CD4-positive, CD25-positive, alpha-beta regulatory T cell (primary cell): ENCODE measurements at places on chromosomes 16 and 17. TPM values are rescaled to one million over a fixed set of nuclear protein-coding genes. Genes with fewer than 3 reads are reported as not detected.

The UBE2G1 gene
- 67.9 TPM for total RNA-seq

DNA sequence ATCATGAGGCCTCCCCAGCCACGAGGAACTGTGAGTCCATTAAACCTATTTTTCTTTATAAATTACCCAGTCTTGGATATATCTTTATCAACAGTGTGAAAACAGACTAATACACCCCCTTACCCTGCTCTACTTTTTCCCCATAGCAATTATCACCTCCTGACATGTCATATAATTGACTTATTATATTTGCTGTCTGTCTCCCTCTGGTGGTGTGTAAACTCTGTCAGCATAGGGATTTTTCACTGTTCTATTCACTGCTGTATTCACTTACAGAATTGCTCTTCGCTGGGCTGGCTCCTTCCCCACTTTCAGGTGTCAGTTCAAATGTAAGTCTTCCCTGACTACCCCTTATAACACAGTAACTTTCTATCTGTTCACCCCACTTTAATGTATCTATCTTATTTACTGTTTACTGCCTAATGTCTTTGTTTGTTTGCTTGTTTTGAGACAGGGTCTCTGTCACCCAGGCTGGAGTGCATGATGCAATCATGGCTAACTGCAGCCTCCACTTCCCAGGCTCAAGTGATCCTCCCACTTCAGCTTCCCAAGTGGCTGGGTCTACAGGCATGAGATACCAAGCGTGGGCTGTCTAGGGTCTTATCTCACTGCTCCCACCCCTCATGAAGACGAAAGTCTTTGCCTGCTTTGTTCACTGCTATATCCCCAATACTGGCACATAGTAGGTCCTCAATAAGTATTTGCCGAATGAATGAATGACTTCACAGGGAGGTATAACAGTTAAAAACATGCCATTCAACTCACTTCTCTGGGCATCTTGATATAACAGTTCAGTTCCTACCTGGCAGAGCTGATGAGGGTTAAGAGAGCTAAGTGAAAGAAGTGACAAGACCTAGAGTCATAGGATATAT, 52.4 kb upstream of the CDH3 start:
- DNase-seq = peak; percentile 26

GRCh38 chr17:34721326-34721725, 141.9 kb downstream of the TMEM132E start:
- no peak for DNase-seq

GRCh38 chr17:417691-418420, 65.2 kb upstream of the RPH3AL start:
- DNase-seq = no peak

DNA sequence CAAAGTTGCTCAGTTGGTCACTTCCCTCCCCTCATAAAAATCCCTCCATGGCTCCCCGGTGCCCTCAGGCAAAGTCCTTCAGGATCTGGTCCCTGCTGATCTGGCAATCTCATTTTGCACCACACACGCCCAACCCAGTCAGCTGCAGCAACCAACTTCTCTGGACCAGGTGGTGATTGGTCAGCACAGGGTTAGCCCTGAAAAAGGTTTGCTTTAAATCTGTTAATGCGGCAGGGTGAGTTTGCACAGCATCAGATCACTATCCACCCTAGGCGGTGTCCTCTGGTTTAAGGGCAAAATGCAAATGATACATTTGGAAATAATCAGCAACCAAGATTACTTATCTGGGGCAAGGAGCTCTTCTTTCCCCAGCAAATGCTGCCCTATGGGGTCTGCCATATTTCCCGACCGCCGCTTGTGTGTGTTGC, 42.9 kb upstream of the TNRC6C start:
- DNase-seq = no peak

GRCh38 chr16:1066584-1067172, 5.9 kb upstream of the SSTR5 start:
- DNase-seq = no peak

- DNase-seq = no peak
Measured at GRCh38 chr17:65542610-65543009, 18.8 kb downstream of the AXIN2 start.

The NXPH3 gene
- not detected for total RNA-seq

DNA sequence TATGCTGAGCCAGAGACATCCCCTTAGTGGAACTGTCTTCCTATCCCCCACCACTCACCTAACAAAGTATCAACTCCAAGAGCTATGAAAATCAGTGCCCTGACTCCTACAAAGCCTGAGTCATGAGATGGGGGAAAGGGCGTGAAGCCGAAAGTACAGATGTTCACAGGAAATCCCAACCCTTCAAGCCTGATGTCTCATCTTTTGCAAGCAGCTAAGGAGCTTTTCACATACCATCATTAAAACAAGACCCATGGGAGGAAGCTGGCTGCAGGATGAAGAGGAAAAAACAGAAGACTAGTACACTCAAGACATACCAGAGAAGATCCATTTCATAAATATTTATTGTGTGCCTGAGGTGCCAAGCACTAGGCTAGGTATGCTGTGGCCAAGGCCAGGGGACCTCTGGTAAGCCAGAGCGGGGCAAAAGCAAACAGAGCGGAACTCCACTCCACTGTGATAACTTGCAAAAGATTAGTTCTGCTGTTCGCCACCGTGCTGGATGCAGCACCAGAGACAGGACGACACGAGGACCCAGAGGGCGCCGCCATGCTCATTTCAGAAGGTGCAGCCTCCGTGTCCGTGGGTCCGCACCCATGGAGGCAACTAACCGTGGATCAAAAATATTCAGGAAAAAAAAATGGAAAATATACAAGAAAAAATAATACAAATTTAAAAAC, 4.5 kb upstream of the MNT start:
- no peak for DNase-seq

The KRTAP2-1 gene
- total RNA-seq = not detected

DNA sequence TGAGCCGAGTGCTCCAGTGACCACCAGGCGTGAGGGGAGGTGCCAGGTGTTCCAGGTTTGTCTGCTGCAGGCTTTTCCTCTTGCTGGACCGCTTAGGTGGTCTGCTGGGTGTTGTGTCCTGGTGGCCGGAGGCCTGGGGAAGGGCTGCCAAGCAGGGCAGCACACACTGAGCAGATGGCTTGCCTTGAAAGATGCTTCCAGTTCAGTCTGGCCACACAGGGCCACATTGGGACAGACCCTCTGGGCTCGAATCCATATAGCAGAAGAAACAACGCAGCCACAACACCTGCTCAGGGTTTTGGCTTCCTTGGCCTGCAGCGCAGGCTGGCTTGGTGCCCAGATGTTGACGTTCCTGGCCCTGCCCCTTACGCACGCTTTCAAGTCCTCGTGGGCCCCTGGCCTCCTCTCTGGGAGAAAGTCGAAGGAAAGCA, 24.8 kb downstream of the GINS2 start:
- DNase-seq = no peak

GRCh38 chr16:51132490-51133115, 18.5 kb downstream of the SALL1 start:
- DNase-seq = no peak

GRCh38 chr16:53775821-53776431, 72.0 kb downstream of the FTO start:
- DNase-seq = no peak

GRCh38 chr16:56855946-56856345, 9.1 kb upstream of the SLC12A3 start:
- no peak for DNase-seq

DNA sequence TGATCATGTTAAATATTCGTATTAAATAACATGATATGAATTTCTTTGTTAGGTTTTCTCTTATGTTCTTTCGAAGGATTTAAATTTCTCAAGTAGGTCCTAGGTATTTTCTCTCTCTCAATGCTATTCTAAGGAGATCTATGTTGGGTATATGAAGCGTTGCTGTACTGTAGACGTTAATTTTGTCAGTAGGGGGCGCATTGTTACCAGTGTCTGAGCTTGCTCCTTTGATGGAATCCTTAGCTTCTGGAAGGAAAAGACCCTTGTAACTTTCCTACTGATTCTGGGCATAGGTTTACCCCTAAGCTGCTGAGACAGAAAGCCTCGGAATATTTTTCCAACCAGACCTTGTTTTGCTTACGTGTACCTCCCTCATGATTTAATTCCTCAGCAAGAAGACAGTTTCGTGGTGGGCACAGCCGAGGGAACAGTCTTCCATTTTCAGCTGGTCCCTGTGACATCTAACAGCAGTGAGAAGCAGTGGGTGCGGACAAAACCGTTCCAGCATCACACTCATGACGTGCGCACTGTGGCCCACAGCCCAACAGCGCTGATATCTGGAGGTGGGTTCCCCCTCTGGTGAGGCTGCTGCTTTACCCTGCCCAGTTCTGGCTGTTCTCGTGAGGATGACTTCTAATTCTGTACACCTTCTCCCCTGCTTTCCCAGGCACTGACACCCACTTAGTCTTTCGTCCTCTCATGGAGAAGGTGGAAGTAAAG, 17.9 kb downstream of the UTP4 start:
- DNase-seq = peak; percentile 68

- DNase-seq = no peak
Measured at GRCh38 chr17:41578971-41579370, 7.1 kb upstream of the KRT9 start.

GRCh38 chr16:4463522-4464163, 10.8 kb downstream of the NMRAL1 start:
- DNase-seq = no peak

The DHODH gene
- total RNA-seq = 7.3 TPM

DNA sequence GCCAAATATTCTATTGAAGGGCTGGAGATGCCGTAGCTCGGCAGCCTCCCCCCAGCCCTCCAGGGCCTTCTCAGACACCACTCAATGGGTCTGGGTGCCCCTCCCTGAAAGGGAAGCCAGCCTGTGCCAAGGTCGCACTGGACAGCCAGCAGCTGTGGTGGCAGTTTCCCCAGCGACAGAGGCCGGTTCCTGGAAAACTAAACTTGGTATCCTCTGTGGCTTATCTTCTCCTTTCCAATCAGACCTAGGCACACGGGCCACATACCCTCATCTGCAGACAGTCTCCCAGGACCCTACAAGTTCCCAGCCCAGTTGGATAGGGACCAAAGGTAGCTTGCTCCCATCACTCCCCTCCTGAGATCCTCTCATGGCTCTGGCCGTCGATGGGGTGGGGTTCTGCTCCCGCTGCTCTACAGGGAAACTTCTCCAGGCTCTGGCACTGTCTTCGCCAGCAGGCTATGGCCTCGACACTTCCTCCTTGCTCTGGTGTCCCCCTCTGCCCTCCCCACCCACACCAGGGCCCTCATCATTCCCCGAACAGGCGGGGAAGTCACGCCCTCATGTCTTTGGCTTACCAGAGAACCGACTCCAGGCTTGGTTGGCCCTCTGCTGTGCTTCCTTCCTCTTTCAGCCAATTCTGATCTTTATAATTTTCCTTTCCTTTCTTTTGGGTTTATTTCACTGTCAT, 18.3 kb upstream of the IL21R start:
- no peak for DNase-seq

DNA sequence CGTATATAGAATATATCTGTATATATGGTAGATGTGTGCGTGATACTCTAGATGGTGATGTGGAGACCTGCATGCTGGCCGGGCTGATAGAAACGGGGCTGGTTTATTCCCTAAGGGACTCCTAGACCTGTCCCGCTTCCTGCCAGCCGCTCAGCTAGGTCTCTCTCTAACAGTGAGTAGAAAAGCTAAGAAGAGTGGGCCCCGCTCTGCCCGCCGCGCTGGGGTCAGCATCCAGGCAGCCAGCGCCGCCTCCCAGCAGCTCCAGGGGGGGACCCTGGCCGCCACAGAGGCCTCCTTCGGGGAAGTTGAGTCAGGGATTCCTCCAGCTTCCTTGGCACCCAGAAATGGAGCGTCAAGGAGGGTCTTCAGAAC, 9.4 kb downstream of the CYGB start:
- no peak for DNase-seq

The GJC1 gene
- not detected for total RNA-seq

DNA sequence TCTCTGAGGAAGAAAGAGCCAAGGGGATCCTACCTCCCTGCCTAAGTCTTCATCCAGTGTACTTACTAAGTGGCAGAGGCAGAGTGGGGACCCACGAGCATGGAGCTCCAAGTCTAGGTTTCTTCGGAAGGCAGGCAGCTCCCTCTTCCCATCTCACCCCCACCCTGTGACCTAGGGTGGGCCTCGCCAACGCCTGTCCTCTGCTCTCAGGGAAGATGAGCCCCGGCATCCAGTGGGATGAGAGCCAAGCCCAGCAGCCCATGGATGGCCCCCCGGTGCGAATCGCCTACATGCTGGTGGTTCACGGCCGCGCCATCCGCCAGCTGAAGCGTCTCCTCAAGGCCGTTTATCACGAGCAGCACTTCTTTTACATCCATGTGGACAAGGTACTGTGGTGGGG, 8.3 kb downstream of the XYLT2 start:
- DNase-seq = no peak

DNA sequence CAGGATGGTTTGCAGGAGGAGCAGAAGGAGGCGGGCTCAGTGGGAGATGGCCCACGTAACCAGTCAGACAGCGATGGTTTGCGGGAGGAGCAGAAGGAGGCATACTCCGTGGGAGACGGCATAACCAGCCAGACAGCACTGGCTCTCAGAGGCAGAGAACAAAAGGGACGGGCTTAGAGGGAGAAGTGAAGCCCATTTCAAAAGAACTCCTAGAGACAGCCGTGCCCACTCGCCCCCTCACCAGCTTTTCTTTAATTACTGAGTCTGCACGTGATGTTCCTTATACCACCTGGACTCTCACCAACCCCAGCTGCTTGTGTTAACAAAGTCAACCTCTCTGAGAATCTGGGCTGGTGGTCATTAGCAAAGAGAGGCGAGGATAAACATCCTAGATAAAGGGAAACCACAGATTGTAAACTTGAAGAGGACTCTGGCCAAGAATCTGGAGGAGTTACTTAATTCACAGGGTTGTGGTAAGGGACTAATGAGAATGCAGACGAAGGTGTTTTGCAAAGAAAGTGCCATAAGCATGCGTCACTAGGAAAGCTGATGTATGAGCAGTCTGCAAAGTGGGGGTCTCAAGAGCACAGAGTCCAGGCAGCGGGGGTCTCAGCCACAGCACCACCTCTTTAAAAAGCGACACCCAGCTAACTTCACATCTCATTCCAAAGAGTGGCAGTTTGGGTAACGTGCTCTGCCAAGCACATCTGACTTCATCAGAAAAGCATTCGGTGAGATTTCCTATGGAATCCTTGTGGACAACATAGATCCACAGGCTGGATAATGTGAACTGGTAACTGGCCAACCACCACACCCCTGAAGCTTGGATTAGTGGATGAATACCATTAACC, 51.7 kb downstream of the NXN start:
- no peak for DNase-seq

The NOG gene
- 4.8 TPM for total RNA-seq
